ENCODE measurements at places on chromosomes 5 and 9. TPM values are rescaled to one million over a fixed set of nuclear protein-coding genes. Genes with fewer than 3 reads are reported as not detected.

FGD3 gene
- total RNA-seq, result 256 TPM

- H3K27ac ChIP-seq, result no peak overlapping the region
- no peaks in the 10 kb centered on the region for H3K27me3 ChIP-seq
- H3K4me3 ChIP-seq, result no peak overlapping the region
- no peaks in the 10 kb centered on the region for H3K4me1 ChIP-seq
These were observed 422.3 kb upstream of the ADAMTSL1 start for GRCh38 chr9:18051638-18052037.

SLC34A3 gene
- total RNA-seq, result not detected

SPACA9 gene
- 1.8 TPM for total RNA-seq

- no peak overlapping the region for H3K4me3 ChIP-seq
- no peaks in the 10 kb centered on the region for H3K36me3 ChIP-seq
- no peak for DNase-seq
- H3K27me3 ChIP-seq, result no peaks in the 10 kb centered on the region
- no peaks in the 10 kb centered on the region for H3K4me1 ChIP-seq
These were observed 55.6 kb downstream of the S1PR3 start for GRCh38 chr9:89046832-89047231.

CCL28 gene
- 18.2 TPM for total RNA-seq

- no peak overlapping the region for H3K27ac ChIP-seq
- peaks cover 6% of the 10 kb centered on the region for H3K4me1 ChIP-seq
- DNase-seq, result no peak
These were observed 15.3 kb downstream of the AP3B1 start for GRCh38 chr5:78279194-78279593.

DNA sequence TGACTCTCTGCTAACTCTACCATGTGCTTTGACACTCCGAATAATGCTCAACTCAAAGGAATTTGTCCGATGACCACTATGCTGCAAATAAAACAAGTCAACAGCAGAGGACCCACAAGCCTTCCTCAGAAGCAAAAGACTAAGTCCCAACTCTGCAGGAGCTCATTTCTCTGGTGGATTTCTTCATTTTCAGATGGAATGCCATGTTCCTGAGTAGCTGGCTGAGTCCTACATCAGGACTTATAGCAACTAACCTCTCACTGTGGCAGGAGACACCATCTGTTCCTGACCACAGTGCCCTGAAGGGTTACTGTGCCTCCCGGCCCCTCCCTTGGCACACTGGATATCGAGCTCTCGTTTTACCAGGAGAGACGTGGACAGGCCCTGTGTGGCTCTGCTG is 20.8 kb downstream of the LHFPL2 start:
- H3K36me3 ChIP-seq, result no peaks in the 10 kb centered on the region
- no peak overlapping the region for H3K27ac ChIP-seq
- H3K27me3 ChIP-seq, result no peaks in the 10 kb centered on the region
- H3K4me3 ChIP-seq, result no peak overlapping the region

DNA sequence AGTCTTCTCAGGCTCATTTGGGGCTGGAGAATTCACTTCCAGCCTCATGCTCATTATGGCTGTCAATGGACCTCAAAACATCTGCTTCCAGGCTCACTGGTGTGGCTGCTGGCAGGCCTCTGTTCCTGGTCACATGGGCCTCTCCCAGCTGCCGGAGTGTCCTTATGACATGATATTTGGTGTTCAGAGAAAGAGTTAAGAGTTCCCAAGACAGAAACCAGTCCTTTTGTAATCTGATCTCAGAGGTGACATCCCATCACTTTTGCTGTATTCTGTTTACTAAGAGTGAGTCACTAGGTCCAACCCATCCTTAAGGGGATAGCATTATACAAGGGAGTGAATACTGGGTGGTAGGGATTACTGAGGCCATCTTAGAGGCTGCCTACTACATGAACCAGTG is 104.6 kb downstream of the CACNA1B start:
- H3K4me3 ChIP-seq, result no peak overlapping the region
- no peak overlapping the region for H3K27ac ChIP-seq
- no peaks in the 10 kb centered on the region for H3K36me3 ChIP-seq
- no peaks in the 10 kb centered on the region for H3K4me1 ChIP-seq
- no peak for DNase-seq

BTNL8 gene
- total RNA-seq, result not detected

DNA sequence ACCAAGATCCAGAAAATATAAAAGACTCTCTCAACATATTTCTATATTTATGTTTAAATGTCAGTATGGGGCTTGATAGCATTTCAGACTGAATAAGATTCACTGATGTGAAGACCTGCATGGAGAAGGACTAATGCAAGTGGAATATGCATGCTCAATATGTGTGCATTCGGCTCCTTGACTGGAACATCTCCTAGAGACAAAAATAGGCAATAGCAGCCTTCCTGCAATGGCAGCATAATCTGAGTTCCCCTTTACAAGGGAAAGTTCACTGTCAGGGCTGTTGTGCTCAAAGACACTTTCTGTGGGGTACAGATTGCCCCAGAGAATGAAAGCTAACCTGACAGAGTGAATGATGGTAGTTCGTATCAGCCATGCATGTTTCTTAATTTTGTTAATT is 42.4 kb downstream of the STARD4 start:
- no peak overlapping the region for H3K27ac ChIP-seq
- no peaks in the 10 kb centered on the region for H3K27me3 ChIP-seq
- H3K4me3 ChIP-seq, result no peak overlapping the region
- H3K36me3 ChIP-seq, result peaks cover 10% of the 10 kb centered on the region
- no peaks in the 10 kb centered on the region for H3K4me1 ChIP-seq
- no peak for DNase-seq

IL5 gene
- total RNA-seq, result not detected

DNA sequence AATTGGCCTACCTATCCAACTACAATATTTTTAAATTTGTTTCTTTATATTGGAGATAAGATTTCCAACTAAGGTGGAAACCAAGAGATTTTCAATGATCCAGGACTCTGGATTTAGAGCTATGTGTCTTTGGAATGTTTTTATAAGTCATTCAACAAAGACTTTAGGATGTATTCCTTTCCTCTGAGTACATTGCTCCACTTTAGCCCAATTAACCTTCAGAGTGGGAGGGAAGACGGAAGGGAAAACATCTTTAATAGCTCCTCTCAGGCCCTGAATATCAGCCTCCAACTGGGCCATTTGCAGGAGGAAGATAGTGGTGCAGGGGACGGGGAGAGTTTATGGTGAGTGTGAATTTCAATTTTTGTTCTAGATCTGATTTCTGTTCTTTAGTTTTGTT is 239.2 kb downstream of the PIK3R1 start:
- no peaks in the 10 kb centered on the region for H3K36me3 ChIP-seq
- no peaks in the 10 kb centered on the region for H3K27me3 ChIP-seq
- no peak overlapping the region for H3K27ac ChIP-seq
- no peak overlapping the region for H3K4me3 ChIP-seq
- no peak for DNase-seq

DNA sequence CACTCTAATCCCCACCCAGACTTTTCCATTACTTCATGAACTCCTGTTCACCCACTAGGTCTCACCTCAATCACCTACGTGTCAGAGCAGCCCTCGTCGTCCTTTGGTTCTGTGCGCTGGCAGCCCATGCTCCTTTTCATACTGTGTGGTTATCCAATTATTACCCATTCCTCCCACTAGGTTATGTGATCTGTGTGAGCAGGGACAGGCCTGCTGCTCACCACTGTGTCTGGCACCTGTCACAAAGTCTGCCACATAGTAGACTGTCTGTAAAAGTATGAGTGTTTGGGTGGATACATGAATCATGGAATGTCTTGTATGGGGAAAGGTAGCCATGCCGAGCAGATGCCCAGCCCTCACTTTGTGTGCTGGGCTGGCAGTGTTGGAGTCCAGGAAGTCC is 12.1 kb upstream of the SMAD5 start:
- no peak overlapping the region for H3K27ac ChIP-seq
- no peaks in the 10 kb centered on the region for H3K4me1 ChIP-seq
- H3K36me3 ChIP-seq, result no peaks in the 10 kb centered on the region
- DNase-seq, result no peak
- no peak overlapping the region for H3K4me3 ChIP-seq

GRCh38 chr9:34203992-34204635 is 25.3 kb downstream of the UBAP1 start:
- no peaks in the 10 kb centered on the region for H3K36me3 ChIP-seq
- H3K27ac ChIP-seq, result no peak overlapping the region
- no peak overlapping the region for H3K4me3 ChIP-seq
- no peak for DNase-seq
- no peaks in the 10 kb centered on the region for H3K27me3 ChIP-seq

DNA sequence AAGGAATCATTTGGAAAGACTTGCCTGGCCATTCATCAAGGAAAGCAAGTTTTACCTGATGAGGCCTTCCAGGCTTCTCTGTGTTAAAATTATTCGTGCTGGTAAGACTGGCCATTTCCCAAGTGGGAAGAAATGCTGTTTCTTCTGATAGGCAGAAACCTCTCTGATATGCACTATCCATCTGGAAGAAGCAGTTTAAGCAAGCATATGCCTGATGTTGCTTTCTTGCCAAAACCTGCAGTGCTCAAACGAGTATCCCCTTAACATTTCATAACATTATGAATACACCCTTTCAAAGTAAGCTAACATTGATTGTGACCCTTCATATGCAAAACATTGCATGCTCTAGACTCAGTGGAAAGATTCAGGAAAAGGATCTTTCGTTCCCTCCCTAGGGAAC is 36.0 kb upstream of the PRLR start:
- H3K4me3 ChIP-seq, result no peak overlapping the region
- no peaks in the 10 kb centered on the region for H3K27me3 ChIP-seq
- no peaks in the 10 kb centered on the region for H3K4me1 ChIP-seq
- DNase-seq, result no peak

- H3K4me1 ChIP-seq, result peaks cover 45% of the 10 kb centered on the region
- H3K36me3 ChIP-seq, result no peaks in the 10 kb centered on the region
- H3K27me3 ChIP-seq, result no peaks in the 10 kb centered on the region
- no peak overlapping the region for H3K4me3 ChIP-seq
These were observed 2.8 kb downstream of the CKS2 start for GRCh38 chr9:89313842-89314241.

- H3K4me3 ChIP-seq, result no peak overlapping the region
- H3K27me3 ChIP-seq, result no peaks in the 10 kb centered on the region
- H3K27ac ChIP-seq, result no peak overlapping the region
- no peaks in the 10 kb centered on the region for H3K4me1 ChIP-seq
- no peaks in the 10 kb centered on the region for H3K36me3 ChIP-seq
These were observed 584.7 kb downstream of the EBF1 start for GRCh38 chr5:158514986-158515359.

DNA sequence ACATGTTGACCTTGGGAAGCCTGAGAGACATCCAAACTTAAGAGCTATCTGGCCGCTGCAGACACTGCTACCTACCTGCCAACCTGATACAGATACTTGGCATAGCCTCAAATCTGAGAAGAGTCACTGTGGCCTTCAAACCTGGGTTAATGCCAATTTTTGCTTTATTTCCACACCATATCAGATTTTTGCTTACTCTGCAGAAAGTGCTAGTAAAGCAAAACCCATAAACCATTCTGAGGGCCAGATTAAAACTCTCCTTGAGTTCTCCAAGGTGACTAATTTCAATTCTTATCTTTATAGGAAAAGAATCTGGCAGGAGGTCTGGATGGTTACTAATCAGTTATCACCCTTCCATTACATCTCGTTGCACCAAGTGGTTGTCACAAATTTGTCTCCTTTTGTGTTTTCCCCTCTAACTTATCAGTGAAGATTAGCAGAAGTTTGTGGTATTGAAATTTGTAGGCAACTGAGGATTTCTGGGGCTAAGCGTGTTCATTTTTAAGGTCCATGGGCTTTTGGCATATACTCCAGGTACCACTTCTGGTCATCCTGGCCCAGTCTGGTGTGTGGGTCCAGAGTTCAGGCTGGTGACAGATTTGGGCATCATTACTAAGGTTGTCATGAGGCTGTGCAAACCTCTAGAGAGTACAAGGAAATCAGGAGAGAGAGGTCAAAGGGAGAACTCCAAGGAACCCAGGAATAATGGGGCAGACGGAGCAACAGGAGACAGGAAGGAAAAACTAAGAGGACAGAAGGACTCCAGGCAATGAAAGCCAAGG is 177.9 kb downstream of the TSSK1B start:
- DNase-seq, result no peak
- no peaks in the 10 kb centered on the region for H3K36me3 ChIP-seq
- H3K4me3 ChIP-seq, result no peak overlapping the region
- no peaks in the 10 kb centered on the region for H3K4me1 ChIP-seq

DNA sequence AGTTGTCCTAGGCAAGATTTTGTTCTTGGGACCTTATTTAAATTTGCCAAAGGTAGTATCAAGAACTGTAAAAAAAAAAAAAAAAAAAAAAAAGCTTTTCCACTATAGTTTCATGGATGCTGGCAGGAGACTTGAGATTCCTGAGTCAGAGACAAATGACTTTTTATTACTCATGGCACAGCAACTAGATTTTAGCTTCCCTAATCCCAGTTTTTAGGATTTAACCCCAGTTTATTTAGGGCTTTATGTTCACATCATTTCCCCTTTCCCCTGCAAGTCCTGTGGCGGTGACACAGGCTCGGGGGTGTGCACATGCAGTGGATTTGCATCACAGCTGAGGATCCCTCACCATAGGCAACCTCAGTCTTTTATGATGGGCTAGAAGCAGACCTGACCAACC is 144.9 kb downstream of the GOLPH3 start:
- no peak for DNase-seq
- no peak overlapping the region for H3K4me3 ChIP-seq
- H3K27ac ChIP-seq, result no peak overlapping the region
- H3K36me3 ChIP-seq, result no peaks in the 10 kb centered on the region

LCN12 gene
- total RNA-seq, result 1.4 TPM

ABCA1 gene
- total RNA-seq, result 0.80 TPM

DNA sequence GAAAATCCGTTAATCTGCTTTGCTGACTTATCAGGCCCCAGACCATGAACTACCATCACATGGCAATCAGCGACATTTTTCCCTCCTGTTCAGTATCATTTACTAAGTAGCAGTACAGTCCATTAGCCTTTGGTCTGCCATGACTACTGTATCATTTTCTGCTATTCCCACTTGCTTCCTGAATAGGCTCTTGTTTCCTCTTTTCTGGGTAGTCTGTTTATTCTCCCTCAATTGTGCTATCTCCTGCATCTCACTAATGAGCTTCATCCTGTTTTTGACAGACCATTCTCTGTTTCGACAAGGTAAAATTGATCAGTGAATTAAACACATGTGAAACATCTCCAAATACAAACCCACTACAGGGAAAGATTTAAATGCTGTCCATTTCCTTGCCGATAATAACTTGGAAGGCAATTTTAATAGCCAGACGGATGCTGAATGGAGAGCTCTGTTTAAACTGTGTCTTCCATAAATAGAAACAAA is 263.5 kb upstream of the ANKRD55 start:
- no peak for DNase-seq
- H3K27me3 ChIP-seq, result no peaks in the 10 kb centered on the region
- no peak overlapping the region for H3K4me3 ChIP-seq
- peaks cover 20% of the 10 kb centered on the region for H3K4me1 ChIP-seq
- H3K27ac ChIP-seq, result no peak overlapping the region
- H3K36me3 ChIP-seq, result no peaks in the 10 kb centered on the region

HTR4 gene
- not detected for total RNA-seq

- peaks cover 40% of the 10 kb centered on the region for H3K4me1 ChIP-seq
- no peaks in the 10 kb centered on the region for H3K27me3 ChIP-seq
- no peak overlapping the region for H3K4me3 ChIP-seq
- no peak overlapping the region for H3K27ac ChIP-seq
These were observed 2.9 kb upstream of the SLC23A1 start for GRCh38 chr5:139386050-139386438.
